ENCODE measurements at places on chromosomes 4 and X.

- no peak for DNase-seq
Measured at GRCh38 chr4:110170861-110171260, 27.6 kb downstream of the ELOVL6 start.

- DNase-seq, result no peak
Measured at GRCh38 chrX:44167116-44167515, 176.4 kb downstream of the EFHC2 start.

DNA sequence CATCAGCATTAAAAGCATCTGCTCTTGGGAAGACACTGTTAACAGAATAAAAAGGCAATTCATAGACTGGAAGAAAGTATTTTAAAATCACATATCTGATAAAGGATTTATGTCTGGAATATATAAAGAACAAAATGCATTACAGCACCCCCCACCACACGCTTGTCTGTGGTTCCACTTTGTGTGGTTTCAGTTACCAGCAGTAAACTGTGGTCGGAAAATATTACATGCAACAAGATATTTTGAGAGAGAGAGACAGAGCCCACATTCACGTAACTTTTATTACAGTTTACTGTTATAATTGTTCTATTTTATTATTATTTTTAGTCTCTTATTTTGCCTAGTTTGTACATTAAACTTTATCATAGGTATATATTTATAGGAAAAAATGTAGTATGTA, 21.2 kb upstream of the PDE6B start:
- DNase-seq, result no peak

GRCh38 chr4:76558396-76559235, 123.6 kb downstream of the SHROOM3 start:
- no peak for DNase-seq

DNA sequence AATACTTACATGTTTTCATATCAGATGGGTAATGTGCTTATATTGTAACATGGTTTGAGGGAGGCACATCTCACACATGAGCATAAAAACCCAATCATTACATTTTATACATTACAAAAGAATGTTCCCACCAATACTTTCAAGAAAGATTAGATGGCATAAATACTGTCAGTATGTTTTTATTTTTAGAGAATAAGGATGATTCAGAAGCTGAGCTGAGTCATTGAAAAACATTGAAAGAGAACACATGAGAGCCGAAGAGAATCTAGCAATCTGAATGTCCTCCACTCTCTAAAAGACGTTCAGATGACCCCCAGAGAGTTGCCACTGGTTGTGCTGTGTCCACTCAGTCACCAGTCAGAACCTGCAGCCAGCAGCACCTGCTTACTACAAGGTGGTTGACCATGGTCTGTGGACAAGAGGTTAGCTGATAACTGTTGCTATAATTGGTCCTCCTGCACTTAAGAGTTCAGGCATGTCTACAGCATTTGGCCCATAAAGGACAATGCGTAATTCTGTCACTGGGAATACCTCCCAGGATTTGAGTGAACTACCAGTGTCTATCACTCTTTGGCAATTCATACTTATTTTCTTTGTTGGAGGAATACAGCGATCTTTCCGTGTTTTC, 382.2 kb upstream of the IGFBP7 start:
- no peak for DNase-seq

- DNase-seq, result no peak
Measured at GRCh38 chr4:140849526-140849925, 93.3 kb upstream of the TBC1D9 start.

- no peak for DNase-seq
Measured at GRCh38 chrX:101257448-101258258, 33.5 kb downstream of the TAF7L start.

GRCh38 chrX:119686087-119686691, 6.8 kb downstream of the SEPTIN6 start:
- DNase-seq, result peak; percentile 44
